Type B pancreatic cell (in vitro differentiated cells): ENCODE measurements at places on chromosomes 5 and 9. TPM values are rescaled to one million over a fixed set of nuclear protein-coding genes. Genes with fewer than 3 reads are reported as not detected.
A peak's percentile ranks its signal among the peaks of the same experiment; 100 is the strongest.

The EPB41L4B gene
- 14.4 and 29.1 TPM in 2 replicates for total RNA-seq

The PCA3 gene
- total RNA-seq, result 0.33 TPM in 1 of 2 replicates, not detected in the other

The RNF208 gene
- total RNA-seq, result 12.1 and 15.7 TPM in 2 replicates

The LRRC70 gene
- total RNA-seq, result 1.1 and 1.3 TPM in 2 replicates

The TNFSF15 gene
- 3.3 and 7.3 TPM in 2 replicates for total RNA-seq

The KLF9 gene
- total RNA-seq, result 16.7 and 21.6 TPM in 2 replicates

The FST gene
- 2.5 and 7.6 TPM in 2 replicates for total RNA-seq

The PLEKHG4B gene
- total RNA-seq, result 32.8 and 46.6 TPM in 2 replicates

The IARS1 gene
- total RNA-seq, result 125 and 143 TPM in 2 replicates

The WDR36 gene
- total RNA-seq, result 23.8 and 31.6 TPM in 2 replicates

The MYOZ3 gene
- 0.17 and 6.1 TPM in 2 replicates for total RNA-seq

DNA sequence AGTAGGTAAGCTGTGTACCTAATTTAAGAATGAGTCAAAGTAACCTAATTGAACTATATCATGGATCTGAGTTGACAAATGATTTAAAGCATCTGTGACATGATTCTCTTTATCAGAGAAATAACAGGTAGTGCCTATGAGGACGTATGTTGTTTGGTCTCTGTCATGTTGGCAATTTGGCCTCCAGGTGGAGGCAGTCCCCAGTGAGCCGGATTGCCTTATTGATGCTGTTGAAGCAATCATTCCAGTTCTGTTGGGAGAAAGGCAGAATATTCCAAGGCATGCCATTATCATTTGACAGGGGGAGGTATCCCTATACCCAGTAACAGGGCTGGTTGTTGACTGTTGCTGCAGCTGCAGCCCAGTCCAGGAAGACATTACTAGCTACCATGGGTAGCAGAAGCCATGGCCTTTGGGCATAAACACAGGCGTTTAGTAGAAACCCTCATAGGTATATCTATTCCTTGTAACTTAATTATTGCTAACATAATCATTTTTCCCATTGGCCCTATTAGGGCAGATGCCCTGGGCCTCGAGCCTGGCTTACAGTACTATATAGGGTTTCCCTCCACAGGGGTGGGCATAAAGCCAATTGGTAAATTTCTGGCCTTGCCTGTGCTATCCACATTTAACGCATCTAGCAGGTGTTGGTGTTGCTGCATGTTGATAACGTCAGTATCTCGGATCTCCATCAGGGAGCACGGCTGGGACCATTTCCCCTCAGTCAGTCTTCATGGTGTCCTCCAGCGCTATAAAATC lies 12.2 kb upstream of the SLC22A4 start:
- no peak overlapping the region for H3K27ac ChIP-seq
- no peak overlapping the region for H3K4me3 ChIP-seq
- peaks cover 13% of the 10 kb centered on the region for H3K4me1 ChIP-seq

- DNase-seq, result no peak
- peaks cover 22% of the 10 kb centered on the region for H3K4me1 ChIP-seq
- H3K36me3 ChIP-seq, result no peaks in the 10 kb centered on the region
- no peaks in the 10 kb centered on the region for H3K27me3 ChIP-seq
- no peak overlapping the region for H3K27ac ChIP-seq
These were observed 94.2 kb upstream of the APC start for GRCh38 chr5:112643339-112643971.

GRCh38 chr9:2043243-2043642 lies 28.1 kb downstream of the SMARCA2 start:
- no peak overlapping the region for H3K4me3 ChIP-seq
- peaks cover 27% of the 10 kb centered on the region for H3K36me3 ChIP-seq
- H3K27ac ChIP-seq, result no peak overlapping the region
- H3K27me3 ChIP-seq, result peaks cover 42% of the 10 kb centered on the region

- H3K4me1 ChIP-seq, result peaks cover 16% of the 10 kb centered on the region
- H3K36me3 ChIP-seq, result peaks cover 6% of the 10 kb centered on the region
- H3K27me3 ChIP-seq, result peaks cover 90% of the 10 kb centered on the region
These were observed 14.9 kb downstream of the BTNL9 start for GRCh38 chr5:181054871-181055459.

- H3K27me3 ChIP-seq, result peaks cover 23% of the 10 kb centered on the region
- H3K27ac ChIP-seq, result no peak overlapping the region
- H3K36me3 ChIP-seq, result peaks cover 8% of the 10 kb centered on the region
These were observed 546.1 kb downstream of the ZNF608 start for GRCh38 chr5:124200381-124200780.

DNA sequence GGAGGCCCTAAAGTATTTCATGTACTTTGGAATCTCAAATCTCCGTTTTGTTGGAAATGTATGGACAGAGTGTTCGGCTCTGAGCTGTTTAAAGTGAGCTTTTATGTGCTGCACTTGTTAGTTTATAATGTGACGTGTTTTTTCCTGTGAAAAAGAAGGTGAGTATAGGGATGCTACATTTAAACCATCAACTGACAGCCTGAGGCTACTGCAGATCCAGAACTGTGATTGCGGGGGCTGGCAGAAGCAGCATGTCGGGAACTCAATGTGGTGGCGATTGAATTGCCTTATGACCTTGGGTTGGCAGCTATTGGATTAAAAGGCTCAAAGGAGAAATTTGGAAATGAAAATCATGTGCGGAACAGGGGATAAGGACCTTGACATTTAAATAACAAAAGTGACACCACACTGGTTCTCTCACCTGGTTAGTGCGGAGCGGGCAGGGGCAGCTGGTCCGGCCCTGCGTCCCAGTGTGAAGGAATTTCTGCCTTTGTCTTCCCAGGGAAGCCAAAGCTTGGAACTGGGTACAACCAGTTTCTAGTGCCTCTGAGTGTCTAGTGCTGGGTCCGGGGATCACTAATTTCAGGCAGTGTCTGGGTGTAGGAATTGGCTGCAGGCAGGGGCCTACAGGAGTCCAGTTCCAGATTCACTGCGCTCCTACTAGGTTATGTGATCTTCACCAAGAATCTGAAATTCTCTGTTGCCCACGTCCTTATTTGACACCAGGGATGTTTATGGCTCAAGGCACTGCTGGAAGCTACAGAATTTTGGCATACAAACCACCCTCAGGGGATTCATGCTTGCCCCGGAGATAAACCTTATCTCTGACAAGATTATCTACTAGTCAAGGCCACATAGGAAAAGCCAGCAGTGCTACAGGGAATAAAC lies 120.7 kb upstream of the ERCC6L2 start:
- peaks cover 24% of the 10 kb centered on the region for H3K27me3 ChIP-seq
- H3K4me3 ChIP-seq, result peak overlapping the region; percentile 21
- H3K4me1 ChIP-seq, result peaks cover 29% of the 10 kb centered on the region
- no peak overlapping the region for H3K27ac ChIP-seq
- DNase-seq, result no peak

DNA sequence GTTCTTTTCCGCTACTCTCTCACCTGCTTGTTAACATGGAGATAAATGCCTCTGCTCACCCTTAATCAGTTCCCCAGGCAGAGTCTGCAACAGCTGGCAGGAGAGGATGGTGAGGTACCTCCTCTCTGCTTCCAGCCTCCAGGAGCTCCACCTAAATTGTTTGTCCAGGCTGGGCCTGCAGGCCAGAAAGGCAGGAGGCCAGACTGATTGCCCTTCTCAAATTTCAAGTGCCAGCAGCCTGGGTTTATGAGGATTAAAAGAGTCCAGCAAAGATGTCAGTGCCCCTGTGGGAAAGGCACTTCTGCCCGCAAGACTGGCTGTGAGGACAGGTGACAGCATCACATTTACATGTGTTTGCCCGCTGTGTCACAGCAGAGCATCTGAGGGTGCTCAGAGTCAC lies 19.8 kb downstream of the CORO2A start:
- H3K27me3 ChIP-seq, result no peaks in the 10 kb centered on the region
- H3K36me3 ChIP-seq, result no peaks in the 10 kb centered on the region
- H3K27ac ChIP-seq, result peak overlapping the region; percentile 61
- DNase-seq, result no peak

- DNase-seq, result no peak
- H3K4me3 ChIP-seq, result no peak overlapping the region
- H3K27ac ChIP-seq, result no peak overlapping the region
These were observed 51.9 kb downstream of the NEK6 start for GRCh38 chr9:124309667-124310084.

- no peaks in the 10 kb centered on the region for H3K4me1 ChIP-seq
- no peaks in the 10 kb centered on the region for H3K36me3 ChIP-seq
These were observed 30.7 kb upstream of the GPX3 start for GRCh38 chr5:150989695-150990094.

DNA sequence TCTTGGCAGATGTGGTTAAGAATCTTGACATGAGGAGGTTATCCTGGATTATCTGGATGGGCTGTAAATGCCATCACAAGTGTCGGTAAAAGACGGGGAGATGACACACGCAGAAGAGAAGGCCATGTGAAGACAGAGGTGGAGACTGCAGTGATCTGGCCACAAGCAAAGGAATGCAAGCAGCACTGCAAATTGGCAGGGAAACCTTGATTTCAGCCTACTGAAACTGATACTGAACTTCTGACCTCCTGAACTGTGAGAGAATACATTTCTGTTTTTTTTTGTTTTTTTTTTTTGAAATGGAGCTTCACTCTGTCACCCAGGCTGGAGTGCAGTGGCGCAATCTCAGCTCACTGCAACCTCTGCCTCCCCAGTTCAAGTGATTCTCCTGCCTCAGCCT lies 92.4 kb upstream of the NFIL3 start:
- no peaks in the 10 kb centered on the region for H3K36me3 ChIP-seq
- H3K27ac ChIP-seq, result no peak overlapping the region
- DNase-seq, result no peak
- H3K4me3 ChIP-seq, result no peak overlapping the region

DNA sequence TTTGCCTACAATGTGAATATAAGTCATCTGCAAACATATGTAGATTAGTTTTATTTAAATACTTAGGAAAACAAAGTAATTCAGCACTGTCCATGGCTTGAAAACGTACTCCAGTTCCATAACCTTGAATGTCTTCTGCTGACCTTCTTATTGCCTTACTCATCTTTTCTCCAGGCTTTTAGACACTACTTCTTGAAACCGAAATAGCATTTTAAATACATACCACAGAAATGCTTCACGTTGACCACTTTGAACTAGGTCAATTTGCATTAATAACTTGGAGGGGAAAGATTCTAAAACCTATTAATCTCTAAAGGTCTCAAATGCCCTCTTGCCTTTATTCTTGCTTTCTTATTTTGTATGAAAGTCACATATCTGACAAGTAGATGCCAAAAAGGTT lies 995.4 kb upstream of the ACO1 start:
- H3K27ac ChIP-seq, result peak overlapping the region; percentile 6
- no peaks in the 10 kb centered on the region for H3K27me3 ChIP-seq
- DNase-seq, result no peak
- H3K4me1 ChIP-seq, result peaks cover 4% of the 10 kb centered on the region
- H3K4me3 ChIP-seq, result no peak overlapping the region
- peaks cover 4% of the 10 kb centered on the region for H3K36me3 ChIP-seq

- DNase-seq, result no peak
- H3K36me3 ChIP-seq, result no peaks in the 10 kb centered on the region
- no peak overlapping the region for H3K27ac ChIP-seq
- H3K4me1 ChIP-seq, result no peaks in the 10 kb centered on the region
These were observed 287.9 kb downstream of the AGTPBP1 start for GRCh38 chr9:85453850-85454249.

DNA sequence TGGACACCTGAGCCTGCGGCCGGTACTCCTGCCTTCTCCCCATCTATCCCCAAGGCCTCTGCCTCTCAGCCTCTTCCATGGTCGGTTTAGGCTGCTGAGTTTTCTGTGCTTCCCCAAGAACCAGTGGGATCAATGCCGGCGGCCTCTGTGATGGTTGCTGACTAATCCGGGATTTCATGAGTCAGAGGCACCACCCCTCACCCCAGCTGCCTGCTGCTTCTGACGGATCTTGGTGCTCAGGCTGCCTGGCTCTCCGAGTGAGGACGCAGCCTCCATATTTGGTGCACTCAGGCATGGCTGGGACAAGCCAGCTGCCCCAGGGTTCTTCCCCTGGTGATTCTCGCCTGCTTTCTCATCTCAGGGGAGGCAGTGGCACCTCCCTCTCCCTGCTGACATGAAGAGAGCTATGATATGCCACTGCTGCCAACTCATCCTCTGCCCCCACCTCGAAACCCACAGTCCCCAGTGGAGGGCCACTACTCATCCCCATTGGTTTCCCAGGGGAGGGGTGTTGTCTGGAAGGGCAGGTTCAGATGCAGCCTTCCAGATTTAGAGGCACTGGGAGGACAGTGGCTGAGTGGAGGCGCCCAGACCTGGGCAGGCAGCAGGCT lies 3.3 kb upstream of the MAN1B1 start:
- H3K4me1 ChIP-seq, result peaks cover 8% of the 10 kb centered on the region
- no peak overlapping the region for H3K27ac ChIP-seq
- H3K27me3 ChIP-seq, result peaks cover 33% of the 10 kb centered on the region
- DNase-seq, result no peak

DNA sequence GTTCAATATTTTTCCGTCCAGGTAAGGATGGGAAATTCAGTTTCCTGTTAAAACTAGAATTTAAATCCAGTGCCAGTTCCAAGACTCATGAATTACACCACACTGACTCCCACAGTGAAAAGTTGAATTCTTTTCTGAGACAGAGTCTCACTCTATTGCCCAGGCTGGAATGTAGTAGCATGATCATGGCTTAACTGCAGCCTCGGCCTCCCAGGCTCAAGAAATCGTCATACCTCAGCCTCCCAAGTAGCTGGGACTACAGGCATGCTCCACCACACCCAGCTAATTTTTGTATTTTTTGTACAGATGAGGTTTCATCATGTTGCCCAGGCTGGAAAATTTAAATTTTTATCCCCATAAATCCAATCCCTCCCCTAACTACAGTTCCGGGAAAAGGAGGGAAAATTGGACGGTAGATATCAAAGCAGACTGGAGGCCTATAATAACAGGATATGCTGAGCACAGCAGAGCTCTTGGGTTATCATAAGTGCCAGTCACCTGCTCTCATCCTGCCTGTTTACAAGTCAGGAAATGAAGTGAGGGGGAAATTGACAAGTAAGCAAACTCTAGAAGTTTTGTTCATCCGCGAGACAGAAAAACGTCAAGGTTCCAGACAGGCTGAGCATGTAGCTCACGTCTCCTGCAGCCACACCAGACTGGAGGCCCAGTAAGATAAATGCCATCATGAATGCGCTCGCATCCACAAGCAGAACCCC lies 105.7 kb downstream of the UGCG start:
- H3K36me3 ChIP-seq, result no peaks in the 10 kb centered on the region
- no peak overlapping the region for H3K27ac ChIP-seq
- H3K4me1 ChIP-seq, result peaks cover 11% of the 10 kb centered on the region
- H3K4me3 ChIP-seq, result no peak overlapping the region

DNA sequence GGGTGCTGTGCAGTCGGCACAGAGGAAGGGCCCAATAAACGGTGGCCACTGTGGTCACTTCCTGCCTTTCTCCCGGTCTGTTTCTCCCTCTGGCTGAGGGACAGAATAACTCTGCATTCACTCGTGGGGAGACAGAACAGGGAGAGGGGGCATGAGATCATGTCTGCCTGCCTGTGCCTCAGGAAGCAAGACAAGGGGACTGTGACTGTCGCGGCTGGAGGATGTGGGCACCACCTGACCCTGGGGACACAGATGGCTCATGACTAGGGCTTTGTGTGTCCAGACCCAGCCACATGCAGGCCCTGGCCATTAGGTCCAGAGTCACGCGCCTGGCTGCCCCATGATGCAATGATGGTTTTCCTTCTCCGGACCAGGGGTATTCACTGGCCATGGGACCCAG lies 5.8 kb downstream of the TRUB2 start:
- H3K4me1 ChIP-seq, result no peaks in the 10 kb centered on the region
- H3K4me3 ChIP-seq, result no peak overlapping the region
- peaks cover 4% of the 10 kb centered on the region for H3K36me3 ChIP-seq
- H3K27me3 ChIP-seq, result no peaks in the 10 kb centered on the region
- H3K27ac ChIP-seq, result no peak overlapping the region
- DNase-seq, result no peak

GRCh38 chr5:73435759-73436534 lies 12.6 kb downstream of the FOXD1 start:
- peak overlapping the region; percentile 77 for H3K4me3 ChIP-seq
- DNase-seq, result no peak
- H3K27ac ChIP-seq, result peak overlapping the region; percentile 37
- H3K27me3 ChIP-seq, result peaks cover 88% of the 10 kb centered on the region
- no peaks in the 10 kb centered on the region for H3K36me3 ChIP-seq
